NCI-H1105 (cell line): ENCODE measurements at places on chromosomes 12 and 14.

- DNase-seq, result no peak
These were observed 26.6 kb downstream of the ATF7 start for GRCh38 chr12:53599579-53599978.

DNA sequence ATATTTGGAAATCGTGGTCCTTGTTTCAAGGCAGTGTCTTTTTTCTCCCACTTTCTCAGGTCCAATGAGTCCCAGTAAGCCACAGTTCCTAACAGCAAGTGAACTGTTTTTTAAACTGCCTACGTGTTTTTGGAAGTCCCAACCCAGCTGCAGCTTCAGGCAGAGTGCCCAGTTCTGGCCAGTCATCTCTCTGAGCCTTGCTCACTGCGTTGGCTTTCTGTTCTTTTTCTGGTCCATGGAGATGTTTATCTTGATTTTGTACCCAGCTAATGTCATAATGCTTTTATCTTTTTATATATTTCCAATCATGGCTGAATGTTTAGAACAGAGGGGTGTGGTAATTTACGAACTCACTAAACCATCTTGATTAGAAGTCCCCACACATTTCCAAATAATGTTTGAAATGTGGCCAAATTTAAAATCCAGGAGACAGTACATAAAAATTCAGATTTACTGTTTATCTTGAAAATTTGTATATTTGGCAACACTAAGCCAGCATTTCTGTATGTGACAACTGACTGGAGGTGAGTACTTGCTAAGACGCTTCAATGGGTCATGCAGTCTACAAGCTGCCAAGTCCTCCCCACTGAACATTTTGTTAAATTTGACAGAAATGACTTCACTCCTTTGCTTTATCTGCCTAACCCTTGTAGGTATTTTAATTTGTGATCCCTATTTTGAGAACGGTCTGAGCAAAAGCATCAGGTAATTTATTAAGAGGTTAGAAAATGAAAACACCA is 46.1 kb upstream of the OTOGL start:
- DNase-seq, result no peak

DNA sequence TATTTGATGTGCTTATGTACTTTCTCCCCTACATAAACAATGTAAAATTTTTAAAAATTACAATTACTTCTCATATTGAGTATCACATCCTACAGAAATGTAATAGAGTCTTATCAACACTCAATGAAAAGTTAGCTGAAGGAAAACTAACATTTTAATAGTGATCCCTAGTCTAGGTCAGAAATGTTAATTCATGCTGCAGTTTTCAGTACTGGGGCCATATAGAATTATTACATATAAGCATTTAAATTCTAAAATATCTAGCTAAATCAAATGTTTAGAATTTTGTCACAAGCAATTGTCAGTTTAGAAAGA is 37.8 kb downstream of the SLC6A15 start:
- DNase-seq, result no peak

GRCh38 chr14:99209409-99209808 is 62.6 kb downstream of the BCL11B start:
- DNase-seq, result no peak

- DNase-seq, result no peak
These were observed 56.7 kb downstream of the SRGAP1 start for GRCh38 chr12:63900922-63901793.
